ENCODE measurements at places on chromosomes 6 and 20. TPM values are rescaled to one million over a fixed set of nuclear protein-coding genes. Genes with fewer than 3 reads are reported as not detected.

DNA sequence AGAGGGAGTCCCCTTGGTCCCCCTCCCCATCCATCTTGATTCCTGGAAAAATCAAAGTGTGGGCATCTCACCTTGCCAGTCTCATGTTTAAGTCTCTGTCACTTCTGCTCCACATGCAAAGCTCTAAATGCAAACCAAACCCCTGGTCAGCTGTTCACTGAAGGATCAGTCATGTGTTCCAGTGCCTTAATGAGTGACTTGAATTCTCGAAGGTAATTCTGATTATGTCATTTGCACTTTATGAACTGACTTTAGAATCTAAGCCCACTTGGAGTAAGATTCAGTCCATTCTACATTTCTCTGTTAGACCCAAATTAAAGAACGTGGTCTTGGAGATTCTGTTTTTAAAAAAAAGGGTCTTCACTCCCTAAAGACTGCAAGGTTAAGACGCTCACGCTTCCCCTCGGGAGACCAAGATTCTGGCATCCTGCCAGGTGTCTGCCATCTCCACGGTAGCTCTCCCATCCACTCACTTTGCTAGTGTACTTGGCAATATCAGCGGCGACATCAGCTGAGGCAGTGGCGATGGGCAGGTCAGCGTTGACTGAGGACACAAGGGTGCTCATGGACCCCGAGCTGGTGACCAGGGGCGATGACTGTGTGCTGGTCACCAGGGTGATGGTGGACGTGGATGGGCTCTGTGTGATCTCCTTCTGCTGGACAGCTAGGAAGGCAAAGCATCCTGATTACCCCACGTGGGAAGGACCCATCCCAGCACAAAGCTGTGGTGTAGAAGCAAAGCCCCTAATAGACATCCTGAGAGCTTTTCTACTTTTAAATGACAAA is 120.5 kb downstream of the ZMYND8 start:
- H3K36me3 ChIP-seq, result peaks cover 8% of the 10 kb centered on the region
- no peak overlapping the region for H3K27ac ChIP-seq
- no peak for DNase-seq
- peaks cover 10% of the 10 kb centered on the region for H3K4me1 ChIP-seq
- no peak overlapping the region for H3K4me3 ChIP-seq

- H3K27me3 ChIP-seq, result no peaks in the 10 kb centered on the region
- no peak for DNase-seq
- H3K36me3 ChIP-seq, result peaks cover 30% of the 10 kb centered on the region
- H3K27ac ChIP-seq, result no peak overlapping the region
Observed at GRCh38 chr20:41063442-41063841, 34.8 kb downstream of the TOP1 start.

DNA sequence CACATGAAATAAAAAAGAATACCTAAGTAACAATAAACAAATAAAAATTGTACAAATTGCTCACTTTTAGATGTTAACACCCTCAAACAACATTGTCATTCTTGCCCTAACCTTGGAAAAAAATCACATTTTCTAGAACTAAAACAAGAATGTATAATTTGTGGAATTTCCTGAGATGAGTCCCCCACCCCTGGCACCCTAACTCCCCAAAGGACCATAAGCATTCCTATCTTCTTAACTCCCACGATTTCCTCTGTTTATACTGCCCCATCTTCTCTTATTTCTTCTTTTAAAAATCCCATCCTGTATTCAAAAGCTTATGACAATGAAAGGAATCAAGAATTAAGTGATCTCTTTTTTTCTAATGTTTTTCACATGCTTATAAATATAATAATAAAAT is 70.9 kb downstream of the IBTK start:
- DNase-seq, result no peak
- peaks cover 24% of the 10 kb centered on the region for H3K36me3 ChIP-seq
- H3K4me1 ChIP-seq, result no peaks in the 10 kb centered on the region
- no peaks in the 10 kb centered on the region for H3K27me3 ChIP-seq

The RAMACL gene
- 1.3 TPM for total RNA-seq

DNA sequence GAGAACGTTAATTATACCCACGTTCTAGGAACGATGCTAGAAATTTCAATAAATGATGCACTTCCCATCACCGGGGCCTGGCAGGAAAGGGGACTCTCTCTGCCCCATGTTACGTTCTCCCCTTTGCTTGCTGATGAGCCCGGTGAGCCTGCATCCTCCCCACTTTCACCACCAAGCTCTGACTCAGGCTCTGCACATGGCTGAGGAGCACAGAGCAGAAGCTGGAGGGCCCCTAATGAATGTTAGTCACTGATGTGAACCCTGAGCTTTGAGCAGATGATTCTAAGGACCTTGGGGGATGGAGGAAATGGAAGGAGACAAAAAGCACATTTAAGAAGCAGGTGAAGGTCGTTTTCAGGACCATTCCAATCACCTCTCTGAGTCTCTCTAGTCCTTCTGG is 468.2 kb upstream of the ARID1B start:
- H3K27ac ChIP-seq, result no peak overlapping the region
- no peak for DNase-seq
- H3K4me1 ChIP-seq, result no peaks in the 10 kb centered on the region
- no peaks in the 10 kb centered on the region for H3K36me3 ChIP-seq

DNA sequence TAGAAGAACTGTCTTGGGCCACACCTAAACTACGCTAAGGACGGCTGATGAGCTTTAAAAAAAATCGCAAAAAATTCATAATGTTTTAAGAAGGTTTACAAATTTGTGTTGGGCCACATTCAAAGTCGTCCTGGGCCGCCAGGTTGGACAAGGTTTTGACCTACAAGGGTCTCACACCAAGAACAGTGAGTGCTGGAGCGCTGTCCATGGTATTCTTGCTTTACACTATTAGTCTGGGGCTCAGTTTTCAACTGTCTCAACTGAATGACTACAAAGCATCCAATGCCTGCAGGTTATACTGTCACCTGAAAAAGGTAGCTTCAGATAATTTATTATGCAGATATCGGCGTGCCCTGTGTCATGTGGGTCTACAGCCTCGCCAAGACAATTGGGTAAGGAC is 3.7 kb upstream of the FAXC start:
- no peak overlapping the region for H3K4me3 ChIP-seq
- DNase-seq, result no peak
- peaks cover 10% of the 10 kb centered on the region for H3K27me3 ChIP-seq
- peaks cover 12% of the 10 kb centered on the region for H3K4me1 ChIP-seq
- no peak overlapping the region for H3K27ac ChIP-seq

The ZC3H12D gene
- total RNA-seq, result 0.10 TPM

Measured in astrocyte (in vitro differentiated cells and primary cell).